Breast epithelium (tissue), 4 donors: ENCODE measurements at places on chromosomes 3 and 15. TPM values are rescaled to one million over a fixed set of nuclear protein-coding genes. Genes with fewer than 3 reads are reported as not detected.

GRCh38 chr15:29860872-29861271 lies 38.6 kb upstream of the TJP1 start:
- DNase-seq = no peak

Gene ASB7
- 17.1 TPM for total RNA-seq

GRCh38 chr15:76376029-76376428 lies 39.5 kb downstream of the ISL2 start:
- DNase-seq = no peak

GRCh38 chr15:35885870-35886269 lies 339.9 kb upstream of the DPH6 start:
- no peak for DNase-seq

DNA sequence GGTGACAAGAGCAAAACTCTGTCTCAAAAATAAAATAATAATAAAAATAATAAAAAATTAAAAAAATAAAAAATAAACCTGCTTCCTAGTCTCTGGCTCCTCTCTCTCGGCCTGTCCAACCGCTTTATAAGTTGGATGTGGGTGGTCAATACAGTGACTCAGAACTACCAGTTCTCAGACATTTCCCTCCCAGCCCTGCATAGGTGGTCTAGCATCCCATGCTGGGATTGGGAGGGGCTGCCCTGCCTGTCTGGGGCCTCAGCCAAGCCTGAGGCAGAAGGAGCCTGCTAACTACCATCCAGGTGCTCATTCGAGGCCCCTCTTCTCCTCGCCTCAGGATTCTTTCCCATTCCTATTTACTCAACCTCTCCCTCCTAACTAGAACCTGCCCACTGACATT lies 33.3 kb upstream of the BLM start:
- DNase-seq = no peak

GRCh38 chr15:74043425-74044266 lies 38.7 kb downstream of the GOLGA6A start:
- no peak for DNase-seq

GRCh38 chr3:115659253-115660220 lies 36.2 kb downstream of the GAP43 start:
- no peak for DNase-seq
